ENCODE measurements at places on chromosomes 13 and 19. TPM values are rescaled to one million over a fixed set of nuclear protein-coding genes. Genes with fewer than 3 reads are reported as not detected.

ADAMTSL5 gene
- total RNA-seq, result not detected

TSEN34 gene
- 19.4 TPM for total RNA-seq

- H3K27me3 ChIP-seq, result no peaks in the 10 kb centered on the region
- no peaks in the 10 kb centered on the region for H3K36me3 ChIP-seq
- DNase-seq, result no peak
- H3K27ac ChIP-seq, result no peak overlapping the region
Measured at GRCh38 chr13:82467626-82468025, 1414.6 kb downstream of the SLITRK1 start.

GRCh38 chr19:32555786-32556185 is 25.2 kb upstream of the PDCD5 start:
- no peak for DNase-seq
- no peak overlapping the region for H3K4me3 ChIP-seq
- no peaks in the 10 kb centered on the region for H3K36me3 ChIP-seq

ZNF358 gene
- 13.5 TPM for total RNA-seq

EHD2 gene
- not detected for total RNA-seq

DNA sequence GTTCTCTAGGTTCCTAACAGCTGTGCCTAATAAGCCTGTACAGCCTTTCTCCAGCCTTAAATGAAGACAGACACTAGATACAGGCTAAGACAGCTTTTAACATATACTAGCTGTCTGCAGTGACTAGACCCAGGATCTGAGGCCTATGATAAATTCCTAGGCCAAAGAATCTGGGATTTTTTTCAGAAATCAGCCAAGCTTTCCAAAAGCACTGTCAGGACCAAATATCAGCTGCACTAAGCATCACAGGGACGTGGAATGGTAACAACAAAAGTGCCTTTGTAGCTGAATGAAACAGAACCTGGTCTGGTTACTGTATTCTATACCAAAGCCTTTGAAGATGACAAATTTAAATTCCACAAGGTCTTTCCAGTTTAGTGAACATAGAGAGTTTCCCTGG is 77.9 kb upstream of the DOCK9 start:
- H3K27ac ChIP-seq, result no peak overlapping the region
- peaks cover 26% of the 10 kb centered on the region for H3K4me1 ChIP-seq
- peaks cover 17% of the 10 kb centered on the region for H3K27me3 ChIP-seq
- no peak for DNase-seq

DNA sequence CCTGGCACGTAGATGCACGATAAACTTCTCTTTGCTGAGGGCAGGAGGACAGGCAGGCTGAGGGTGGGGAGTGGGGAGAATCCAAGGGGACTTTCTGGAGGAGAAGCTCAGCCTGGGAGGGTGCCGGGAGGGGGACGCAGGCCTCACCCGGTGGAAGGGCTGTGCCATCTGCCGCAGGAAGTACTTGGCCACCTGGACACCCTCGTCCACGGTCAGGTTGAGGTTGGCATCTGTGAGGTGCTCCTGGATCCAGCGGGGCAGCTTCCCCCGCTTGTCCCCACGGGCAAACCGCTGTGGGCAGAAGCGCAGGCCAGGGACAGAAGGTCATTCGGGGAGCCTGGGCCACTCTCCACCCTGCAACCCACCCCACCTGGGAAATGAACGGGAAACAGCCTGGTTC is 11.5 kb downstream of the KLC3 start:
- H3K4me3 ChIP-seq, result no peak overlapping the region
- DNase-seq, result no peak
- no peaks in the 10 kb centered on the region for H3K4me1 ChIP-seq
- H3K27me3 ChIP-seq, result no peaks in the 10 kb centered on the region
- peaks cover 36% of the 10 kb centered on the region for H3K36me3 ChIP-seq
- no peak overlapping the region for H3K27ac ChIP-seq

SH2D3A gene
- total RNA-seq, result 18.7 TPM

GRCh38 chr19:41144403-41144802 is 30.2 kb downstream of the CYP2F1 start:
- H3K4me1 ChIP-seq, result no peaks in the 10 kb centered on the region
- no peak overlapping the region for H3K27ac ChIP-seq
- peak; percentile 42 for DNase-seq
- no peaks in the 10 kb centered on the region for H3K36me3 ChIP-seq
- no peak overlapping the region for H3K4me3 ChIP-seq
- H3K27me3 ChIP-seq, result peaks cover 9% of the 10 kb centered on the region

DNA sequence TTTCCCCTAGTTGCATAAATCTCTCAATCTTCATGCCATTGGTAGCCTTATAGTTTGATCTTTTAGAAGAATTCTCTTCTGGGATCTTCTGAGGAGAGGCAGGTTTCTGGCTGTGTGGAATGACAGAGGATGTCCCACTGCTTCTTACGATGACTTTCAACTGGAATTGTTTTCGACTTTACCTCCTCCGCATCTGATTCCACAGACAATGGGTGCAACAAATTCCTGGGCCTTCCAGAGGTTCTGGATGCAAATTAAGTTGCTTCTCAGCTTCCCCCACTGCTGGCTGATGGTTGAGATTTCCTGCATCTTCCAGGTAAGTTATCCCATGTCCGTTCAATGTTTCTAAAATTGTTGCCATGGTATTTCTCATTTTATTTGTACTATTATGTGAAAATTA is 142.3 kb upstream of the TSC22D1 start:
- no peaks in the 10 kb centered on the region for H3K36me3 ChIP-seq
- peaks cover 8% of the 10 kb centered on the region for H3K27me3 ChIP-seq
- DNase-seq, result no peak
- H3K4me1 ChIP-seq, result no peaks in the 10 kb centered on the region
- H3K27ac ChIP-seq, result no peak overlapping the region
- no peak overlapping the region for H3K4me3 ChIP-seq

SMIM44 gene
- not detected for total RNA-seq

All from activated B cell treated with CpG ODN at 0.5 μM for 24 hours (primary cell).